T follicular helper cell (primary cell): ENCODE measurements at places on chromosomes 16 and 17.

GRCh38 chr16:49921791-49922456, 66.0 kb upstream of the ZNF423 start:
- DNase-seq = peak; percentile 27

DNA sequence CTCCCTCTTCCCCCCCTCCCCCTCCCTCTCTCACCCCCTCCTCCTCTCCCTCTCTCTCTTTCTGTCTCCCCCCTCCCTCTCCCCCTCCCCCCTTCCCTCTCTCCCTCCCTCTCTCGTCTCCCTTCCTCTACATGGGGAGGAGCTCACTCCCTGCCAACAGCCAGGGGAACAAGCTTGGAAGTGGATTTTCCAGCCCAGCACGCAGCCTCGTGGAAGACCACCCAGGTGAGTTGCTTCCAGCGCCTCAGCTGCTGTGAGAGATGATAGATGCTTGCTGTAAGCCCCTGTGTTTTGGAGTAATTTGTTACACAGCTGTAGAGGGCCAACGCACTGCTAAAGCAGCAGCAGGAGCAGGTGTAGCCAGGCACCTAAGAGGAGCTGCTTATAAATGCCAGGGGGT, 20.8 kb downstream of the ACTG1 start:
- no peak for DNase-seq

DNA sequence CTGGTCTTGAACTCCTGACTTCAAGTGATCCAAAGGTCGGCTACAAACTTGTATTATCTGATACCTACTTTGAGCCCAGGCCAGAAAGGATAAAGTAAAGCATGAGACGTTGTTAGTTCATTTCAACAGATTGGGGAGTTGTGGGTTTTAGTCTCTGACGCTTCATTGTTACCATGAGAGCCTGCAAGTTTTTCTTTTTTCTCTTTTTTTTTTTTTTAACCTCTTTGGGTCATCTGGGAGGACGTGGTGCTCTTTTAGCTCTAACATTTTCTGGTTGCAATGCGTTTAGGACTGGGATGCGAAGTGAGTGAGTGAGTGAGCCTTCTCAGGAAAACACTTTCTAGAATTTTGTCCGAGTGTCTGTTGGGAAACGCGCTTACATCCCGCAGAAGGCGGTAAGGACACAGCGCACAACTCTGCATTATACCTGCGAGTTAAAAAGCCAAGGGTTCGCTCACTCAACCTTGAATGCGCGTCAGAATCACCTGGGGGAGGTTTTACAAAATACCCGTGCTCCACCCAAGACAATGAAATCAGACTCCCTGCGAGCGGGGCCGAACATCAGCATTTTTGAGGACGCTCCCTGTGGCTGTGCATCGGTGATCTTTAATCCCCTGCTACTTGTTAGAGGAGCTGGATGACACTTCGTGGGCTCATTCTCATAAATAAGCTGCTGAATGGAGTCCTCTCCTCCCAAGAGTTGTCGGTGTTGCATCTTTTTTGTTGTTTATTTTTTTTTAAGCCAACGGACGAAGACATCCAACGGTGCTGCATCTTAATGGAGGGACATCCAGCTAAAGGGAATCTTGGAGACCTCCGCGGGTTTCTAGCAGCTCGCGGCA, 629 bp upstream of the RNF135 start:
- no peak for DNase-seq

GRCh38 chr17:75417054-75417580, 11.6 kb upstream of the GRB2 start:
- no peak for DNase-seq

DNA sequence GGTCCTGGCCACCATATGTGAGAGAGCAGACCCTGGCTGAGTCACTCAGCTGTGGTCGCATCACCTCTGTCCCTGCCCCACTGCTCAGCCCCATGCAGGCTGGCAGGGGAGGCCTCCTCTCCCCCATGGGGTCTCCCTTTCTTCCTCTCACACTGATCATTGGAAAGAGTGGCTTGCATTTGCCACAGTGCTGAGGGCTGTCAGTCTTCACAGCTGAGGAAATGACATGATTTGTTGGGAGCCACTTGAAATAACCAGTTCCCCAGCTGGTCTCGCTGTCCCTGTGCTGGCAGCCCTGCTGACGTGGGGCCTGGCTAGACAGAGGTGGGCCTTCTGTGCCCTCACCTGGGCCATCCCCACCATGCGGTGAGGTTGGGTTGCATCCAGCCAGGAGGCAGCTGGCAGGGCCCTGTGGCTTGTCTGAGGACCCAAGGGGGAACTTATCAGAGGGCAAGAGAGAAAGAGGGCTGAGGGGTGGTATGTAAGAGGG, 30.1 kb upstream of the MED9 start:
- no peak for DNase-seq

DNA sequence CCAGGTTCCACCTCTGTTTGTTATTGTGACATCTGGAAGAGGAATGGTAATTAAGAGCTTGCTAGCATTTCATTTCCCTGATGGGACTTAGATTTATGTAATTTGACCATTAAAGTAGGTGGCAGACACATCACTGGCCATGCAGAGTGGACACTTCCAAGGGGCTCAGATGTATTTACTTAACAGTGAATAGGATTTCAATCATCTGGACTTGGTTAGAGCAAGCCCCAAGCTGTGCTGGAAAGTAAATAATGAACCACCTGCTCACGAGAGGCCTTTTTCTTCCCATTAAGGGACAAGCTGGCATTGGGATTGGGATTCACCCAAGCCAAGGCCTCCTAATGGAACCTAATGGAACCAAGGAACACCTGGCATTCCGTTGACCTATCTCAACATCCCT, 395.3 kb downstream of the HS3ST4 start:
- DNase-seq = no peak

DNA sequence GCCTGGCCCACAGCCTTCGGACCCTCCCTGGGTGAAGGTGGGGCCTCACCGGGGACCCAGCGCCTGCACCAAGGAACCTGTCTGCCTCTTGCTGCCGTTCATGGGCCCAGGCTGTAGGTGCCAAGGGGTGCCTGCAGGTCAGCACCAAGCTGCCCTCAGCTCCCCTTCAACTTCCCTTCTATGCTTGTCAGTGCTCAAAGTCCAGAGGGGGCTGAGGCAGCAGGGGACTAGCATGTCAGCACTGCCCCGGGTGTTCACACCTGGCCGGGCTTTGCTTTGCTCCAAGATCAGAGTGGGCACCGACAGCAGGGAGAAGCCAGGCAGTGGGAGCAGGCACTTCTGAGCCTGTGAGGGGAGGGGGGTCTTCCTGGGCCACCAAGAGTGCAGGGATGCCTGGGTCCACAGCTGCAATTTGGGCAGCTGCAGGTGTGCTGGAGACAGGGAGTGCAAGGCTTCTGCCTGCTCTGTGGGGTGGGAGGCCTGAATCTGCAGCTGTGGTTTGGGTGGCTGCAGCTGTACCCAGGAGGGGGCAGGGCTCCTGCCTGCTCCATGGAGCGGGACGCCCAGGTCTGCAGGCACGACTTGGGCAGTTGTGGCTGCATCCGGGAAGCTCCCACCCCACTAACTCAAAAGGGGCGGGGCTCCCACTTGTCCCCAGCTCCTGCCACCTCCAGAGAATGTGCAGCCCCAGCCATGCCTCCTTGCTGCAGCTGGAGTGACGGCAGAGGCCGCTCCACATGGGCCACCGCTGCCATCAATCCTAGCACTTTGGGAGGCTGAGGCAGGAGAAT, 27.6 kb upstream of the PRM1 start:
- DNase-seq = no peak
